Activated T-cell treated with anti-CD3 and anti-CD28 coated beads, Interleukin-2, amount 50 U/mL, for 72 hours (primary cell): ENCODE measurements at places on chromosomes 5 and 9.

- no peak for DNase-seq
Measured at GRCh38 chr5:528629-529511, 4.6 kb upstream of the SLC9A3 start.

DNA sequence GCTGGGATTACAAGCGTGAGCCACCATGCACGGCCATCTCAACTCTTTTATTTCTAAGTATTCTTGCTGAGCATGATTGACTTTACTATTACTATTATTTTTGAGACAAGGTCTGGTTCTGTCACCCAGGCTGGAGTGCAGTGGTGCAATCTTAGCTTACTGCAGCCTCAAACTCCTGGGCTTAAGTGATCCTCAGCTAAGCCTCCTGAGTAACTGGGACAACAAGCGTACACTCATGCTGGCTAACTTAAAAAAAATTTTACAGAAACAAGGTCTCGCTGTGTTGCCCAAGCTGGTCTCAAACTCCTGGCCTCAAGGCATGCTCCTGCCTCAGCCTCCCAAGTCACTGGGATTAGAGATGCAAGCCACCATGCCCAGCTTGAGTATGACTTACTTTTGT lies 443.7 kb downstream of the ARHGEF28 start:
- no peak for DNase-seq

DNA sequence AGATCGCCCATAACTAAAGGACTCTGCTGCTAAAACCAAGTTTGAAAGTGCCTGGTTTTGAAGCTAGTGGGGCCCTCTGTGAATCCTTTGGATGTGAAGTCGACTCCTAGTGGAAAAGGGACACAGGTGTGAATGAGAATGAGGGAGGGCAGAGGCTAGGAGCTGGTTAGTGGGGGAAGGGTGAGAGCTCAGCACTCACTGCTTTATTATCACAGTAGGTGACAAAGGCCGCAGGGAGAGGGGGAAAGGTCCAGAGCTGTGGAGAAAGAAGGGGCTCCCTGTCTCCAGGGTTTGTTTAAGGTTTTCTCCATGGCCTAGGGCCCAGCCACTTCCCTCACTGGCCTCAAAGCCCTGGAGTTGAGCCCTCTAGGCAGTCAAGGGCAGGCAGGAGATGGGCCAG lies 3.5 kb downstream of the HDHD3 start:
- DNase-seq = no peak

DNA sequence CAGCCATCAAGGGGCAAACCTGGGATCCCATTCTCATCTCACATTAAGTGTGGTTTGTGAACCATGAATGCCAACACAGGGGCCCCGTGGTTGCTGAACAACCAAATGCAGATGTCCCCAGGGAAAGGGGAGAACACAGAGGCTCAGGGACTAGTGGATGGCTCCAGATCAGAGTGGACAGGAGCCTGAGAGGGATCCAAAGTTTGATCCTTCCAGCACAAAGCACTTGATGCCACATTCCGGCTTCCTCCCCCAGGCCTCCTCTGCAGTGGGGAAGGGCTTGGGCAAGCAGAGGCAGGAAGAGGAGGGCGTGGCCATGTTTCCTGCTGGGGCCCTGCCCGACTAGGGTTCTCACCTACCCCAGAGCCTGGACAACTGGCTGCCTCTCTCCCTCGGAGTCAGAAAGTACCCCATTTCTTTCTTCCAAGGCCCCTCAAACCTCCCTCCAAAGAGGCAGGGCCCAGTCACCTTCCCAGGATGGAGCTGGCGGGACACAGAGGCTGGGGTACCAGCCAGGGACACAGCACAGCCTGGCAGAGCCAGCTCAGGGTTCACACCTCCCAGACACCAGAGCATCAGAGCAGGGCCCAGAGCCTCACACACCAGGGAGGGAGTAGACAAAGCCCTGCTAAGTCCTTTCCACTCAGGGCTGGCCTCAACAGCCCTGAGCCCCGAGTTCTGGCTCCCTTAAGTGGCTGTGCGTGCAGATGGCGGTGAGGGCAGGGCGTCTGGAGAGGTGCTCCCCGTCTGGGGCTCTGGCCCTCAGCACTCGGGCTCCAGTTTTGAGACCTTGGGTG lies 4.3 kb upstream of the RNF44 start:
- peak; percentile 81 for DNase-seq

- no peak for DNase-seq
Measured at GRCh38 chr5:120695368-120695880, 231.3 kb downstream of the PRR16 start.

- no peak for DNase-seq
Measured at GRCh38 chr5:121695307-121695706, 156.4 kb upstream of the FTMT start.

DNA sequence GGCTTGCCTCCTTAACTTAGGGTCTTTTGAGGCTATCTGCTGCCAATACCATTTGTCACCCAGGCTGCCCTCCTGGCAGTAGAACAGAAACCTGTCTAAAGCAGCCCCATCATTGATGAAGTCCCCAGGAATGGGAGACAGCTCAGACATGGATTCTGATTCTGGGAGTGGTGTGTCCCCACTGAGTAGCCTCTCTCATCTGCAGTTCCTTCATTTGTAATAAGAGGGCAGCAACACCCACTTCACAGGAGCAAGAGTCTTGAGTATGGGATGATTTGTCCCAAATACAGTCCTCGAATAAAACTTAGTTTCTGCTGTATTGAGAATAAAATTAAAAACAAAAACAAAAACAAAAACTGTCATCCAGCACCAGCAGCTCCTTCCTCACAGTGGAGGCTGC lies 167.6 kb downstream of the ASTN2 start:
- DNase-seq = no peak

GRCh38 chr9:15154677-15155076 lies 152.3 kb downstream of the TTC39B start:
- no peak for DNase-seq

- DNase-seq = no peak
Measured at GRCh38 chr9:112689161-112689740, 28.7 kb downstream of the INIP start.

DNA sequence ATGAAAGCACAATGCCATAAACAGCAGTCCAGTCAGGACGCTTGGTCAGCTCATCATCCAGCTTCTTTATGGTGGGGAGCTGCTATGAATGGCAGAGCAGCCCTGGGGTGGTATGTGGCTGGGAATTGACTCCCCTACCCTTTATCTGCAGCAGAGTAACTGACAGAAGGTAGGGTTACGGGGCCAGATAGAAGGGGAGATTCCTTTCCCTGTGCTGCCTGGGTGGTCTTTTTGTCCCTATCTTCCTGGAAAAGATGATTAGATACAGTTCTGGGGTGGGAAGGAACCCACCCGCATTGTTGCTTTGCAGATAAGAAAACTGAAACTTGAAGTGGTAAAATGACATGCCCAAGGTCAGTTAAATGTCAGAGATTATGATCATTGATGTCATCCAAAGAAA lies 405.5 kb downstream of the ARHGEF28 start:
- DNase-seq = no peak

DNA sequence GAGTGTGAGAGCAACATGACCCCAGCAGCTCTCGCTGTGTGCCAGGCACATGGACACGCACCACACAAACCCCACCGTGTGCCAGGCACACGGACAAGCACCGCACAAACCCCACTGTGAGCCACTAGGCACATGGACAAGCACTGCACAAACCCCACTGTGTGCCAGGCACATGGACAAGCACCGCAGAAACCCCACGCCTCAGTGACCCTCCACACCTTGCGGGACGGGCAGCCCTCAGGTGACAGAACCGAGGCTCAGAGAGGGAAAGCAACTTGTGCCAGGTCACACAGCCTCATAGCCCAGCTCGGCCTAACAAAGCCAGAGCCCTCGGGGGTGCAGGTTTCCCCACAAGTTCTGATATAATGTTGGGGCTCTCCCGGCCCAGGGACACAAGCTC lies 2.0 kb upstream of the GPSM1 start:
- no peak for DNase-seq

GRCh38 chr5:5887833-5888232 lies 465.4 kb downstream of the ICE1 start:
- DNase-seq = no peak
